NCI-H2171 treated with DMSO at 0.1 percent for 48 hours (cell line): ENCODE measurements at places on chromosomes 12 and 14.

GRCh38 chr12:62673028-62673815, 206.6 kb downstream of the MON2 start:
- no peak for DNase-seq

GRCh38 chr12:58368001-58368400, 426.6 kb downstream of the ATP23 start:
- DNase-seq: no peak

GRCh38 chr12:131642101-131642540, 68.8 kb upstream of the SFSWAP start:
- no peak for DNase-seq

DNA sequence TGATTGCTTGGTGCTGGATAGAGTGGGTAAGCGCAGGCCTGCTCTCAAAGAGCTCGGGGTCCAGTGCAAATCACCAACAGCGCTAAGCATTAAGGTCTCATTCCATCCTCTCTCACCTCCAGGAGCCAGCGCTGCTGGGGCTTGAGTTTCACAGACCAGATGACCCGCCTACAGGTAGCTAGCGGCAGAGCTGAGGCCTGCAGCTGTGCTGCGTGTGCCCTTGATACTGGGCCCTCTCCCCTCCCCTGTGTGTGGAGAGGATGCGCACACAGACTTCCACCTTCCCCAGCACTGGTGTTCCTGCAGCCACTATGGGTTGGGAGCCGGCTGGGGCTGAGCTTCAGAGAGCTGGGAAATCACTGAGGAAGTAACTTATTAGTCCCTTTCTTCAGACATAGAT, 149.9 kb downstream of the CALM1 start:
- no peak for DNase-seq

DNA sequence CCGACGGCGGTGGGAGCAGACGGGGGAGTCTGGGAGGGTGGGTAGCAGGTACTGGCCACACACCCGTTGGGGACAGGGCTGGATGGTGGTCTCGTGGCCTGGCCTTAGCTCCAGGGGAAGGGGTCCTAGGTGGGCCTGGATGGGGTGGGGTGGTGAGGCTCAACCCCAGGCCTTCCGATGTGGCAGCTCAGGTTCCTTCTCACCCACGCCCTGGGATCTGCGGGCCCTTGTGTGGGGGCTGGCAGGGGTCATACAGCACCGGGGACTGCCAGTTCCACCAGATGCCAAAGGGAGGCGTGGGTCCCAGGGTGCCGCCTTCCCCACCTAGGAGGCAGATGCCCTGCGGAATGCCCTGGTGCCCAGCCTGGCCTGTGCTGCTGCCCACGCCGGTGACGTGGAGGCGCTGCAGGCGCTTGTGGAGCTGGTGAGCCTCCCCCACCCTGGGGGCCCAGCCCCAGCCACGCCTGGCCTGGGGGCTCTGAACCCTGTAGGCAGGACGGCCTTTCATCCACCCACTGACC, 21.0 kb downstream of the ASPG start:
- no peak for DNase-seq

DNA sequence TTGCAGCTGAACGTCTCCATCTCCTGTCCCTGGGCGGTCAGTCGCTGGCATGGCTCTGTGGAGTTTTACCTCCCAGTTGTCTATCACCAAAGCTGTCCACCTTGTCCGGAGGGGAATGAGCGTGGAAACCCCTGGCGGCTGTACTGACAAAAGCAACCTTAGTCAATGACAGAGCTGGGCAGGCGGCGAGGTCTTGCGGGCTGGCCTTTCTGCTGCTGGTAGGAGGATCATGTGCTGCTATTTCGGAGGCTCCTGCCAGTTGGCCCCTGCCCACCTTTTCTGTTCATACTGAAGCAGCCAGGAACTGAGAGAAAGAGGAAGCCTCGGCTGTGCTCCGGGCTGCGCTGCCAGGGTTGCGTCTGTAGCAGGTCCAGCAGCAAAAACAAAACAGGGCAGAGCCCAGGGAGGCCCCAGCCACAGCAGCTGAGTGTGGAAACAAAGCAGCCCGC, 57.7 kb downstream of the HMGA2 start:
- no peak for DNase-seq

DNA sequence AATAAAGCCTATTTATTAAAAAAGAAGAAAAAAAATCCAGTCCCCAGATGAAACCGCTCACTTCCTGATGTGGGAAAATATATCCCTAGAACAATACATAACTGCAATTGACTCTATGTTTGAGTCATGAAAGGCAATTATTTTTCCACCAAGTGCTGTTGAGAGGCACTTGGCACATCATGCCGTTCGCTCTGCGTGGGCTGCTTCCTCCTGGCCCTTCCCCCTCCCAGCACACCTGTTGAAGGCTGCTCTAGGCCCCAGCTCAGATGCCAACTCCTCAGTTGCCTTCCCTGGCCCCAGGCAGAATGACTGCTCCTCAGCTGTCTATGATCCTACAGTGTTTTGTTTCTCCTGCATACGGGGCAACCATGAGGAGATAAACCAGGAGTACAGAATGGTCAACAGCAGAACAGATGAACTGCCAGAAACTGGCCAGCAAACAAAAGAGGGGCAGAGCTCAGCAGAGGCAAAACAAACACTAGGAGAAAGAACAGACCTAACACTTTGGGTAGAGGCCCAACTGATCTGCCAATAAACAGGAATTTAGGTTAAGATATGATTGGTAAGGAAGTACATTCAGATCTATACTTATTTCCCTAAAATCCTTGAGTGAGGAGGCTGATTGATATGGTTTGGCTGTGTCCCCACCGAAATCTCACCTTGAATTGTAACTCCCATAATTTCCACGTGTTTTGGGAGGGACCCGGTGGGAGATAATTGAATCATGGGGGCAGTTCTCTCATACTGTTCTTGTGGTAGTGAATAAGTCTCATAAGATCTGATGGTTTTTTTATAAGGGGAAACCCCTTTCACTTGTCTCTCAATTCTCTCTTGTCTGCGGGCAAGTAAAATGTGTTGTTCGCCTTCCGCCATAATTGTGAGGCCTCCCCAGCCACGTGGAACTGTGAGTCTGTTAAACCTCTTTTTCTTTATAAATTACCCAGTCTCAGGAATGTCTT, 58.6 kb downstream of the SLC38A1 start:
- DNase-seq: no peak

DNA sequence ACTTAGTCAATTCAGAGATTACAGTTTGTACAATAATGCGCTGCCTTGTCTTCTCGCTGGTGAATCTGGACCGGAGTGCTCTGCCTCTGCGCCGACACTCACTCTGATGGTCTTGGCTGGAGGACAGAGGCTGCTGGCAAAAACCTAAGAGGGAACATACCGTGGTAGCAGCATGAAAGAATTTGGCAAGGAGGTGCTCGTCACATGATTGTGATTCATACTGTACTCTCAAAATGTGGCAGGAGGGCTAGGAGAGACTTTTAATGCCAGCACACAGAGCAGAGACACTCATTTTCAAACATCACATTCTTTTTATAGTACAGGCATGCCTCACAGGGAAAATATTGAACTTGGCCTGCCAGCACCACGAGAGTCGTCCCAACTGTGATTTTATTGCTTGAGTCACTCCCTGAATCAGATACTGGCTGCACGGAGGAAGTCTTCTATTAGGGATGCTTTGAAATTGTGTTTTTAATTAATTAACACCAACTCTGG, 67.8 kb downstream of the HMGA2 start:
- no peak for DNase-seq
